ENCODE measurements at places on chromosomes 13 and 19.

- DNase-seq, result no peak
These were observed 23.5 kb downstream of the URI1 start for GRCh38 chr19:29965492-29965891.

DNA sequence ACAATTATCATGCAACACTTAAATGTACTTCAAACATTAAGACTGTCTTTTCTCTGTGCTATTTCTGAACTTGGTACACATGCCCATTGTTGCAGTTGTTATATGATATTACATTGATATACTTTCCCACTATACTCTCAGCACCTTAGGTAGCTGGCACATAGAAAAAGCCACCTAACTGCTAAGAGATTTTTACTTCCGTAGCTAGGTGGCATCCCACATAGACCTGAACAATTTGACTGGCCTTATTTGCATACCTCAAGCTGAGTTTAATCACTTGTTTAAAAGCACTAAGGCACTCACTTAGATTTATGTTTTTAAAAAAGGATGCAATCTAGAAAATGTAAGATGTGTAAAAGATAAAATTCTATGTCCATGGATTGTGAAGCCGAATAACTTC, 194.2 kb downstream of the POU4F1 start:
- no peak for DNase-seq

- DNase-seq, result no peak
These were observed 25.6 kb downstream of the UBXN6 start for GRCh38 chr19:4431808-4432674.

DNA sequence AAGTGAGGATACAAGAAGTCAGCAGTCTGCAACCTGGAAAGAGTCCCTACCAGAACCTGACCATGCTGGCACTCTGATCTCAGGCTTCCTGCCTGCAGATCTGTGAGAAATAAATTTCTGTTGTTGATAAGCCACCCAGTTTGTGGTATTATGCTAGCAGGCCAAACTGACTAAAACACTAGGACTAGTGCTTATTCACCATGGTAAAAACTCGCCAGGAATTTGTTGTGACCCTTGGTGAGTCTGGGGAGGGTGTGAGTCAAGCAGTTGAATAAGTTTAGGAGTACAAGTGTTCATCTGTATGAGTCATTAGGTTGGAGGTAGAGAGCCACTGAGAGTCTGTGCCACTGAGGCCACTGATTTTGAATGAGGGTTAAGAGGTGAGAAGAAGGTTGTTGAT, 3.6 kb downstream of the ZIK1 start:
- DNase-seq, result no peak

- DNase-seq, result no peak
These were observed 77.3 kb downstream of the DNAJC15 start for GRCh38 chr13:43100667-43101066.

- DNase-seq, result no peak
These were observed 657.8 kb downstream of the SLITRK6 start for GRCh38 chr13:85141401-85141800.

DNA sequence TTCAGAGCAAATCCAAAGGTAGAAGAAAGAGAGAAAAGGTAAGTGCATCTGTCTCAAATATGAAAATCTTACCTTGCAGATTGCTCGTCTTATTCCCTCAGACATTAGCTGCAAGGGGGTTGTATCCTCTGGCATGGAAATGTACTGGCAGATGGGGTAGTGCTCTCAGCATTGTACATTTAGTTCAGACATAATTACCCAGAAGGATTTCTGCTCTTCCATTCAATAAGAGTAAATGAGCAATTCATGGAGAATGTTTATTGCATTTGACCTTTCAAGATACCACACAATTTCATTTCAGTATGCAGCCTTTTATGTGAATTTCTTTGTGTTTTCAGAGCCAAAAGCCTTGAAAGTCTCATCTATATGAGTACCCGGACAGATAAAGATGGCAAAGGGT, 63.8 kb downstream of the SCEL start:
- DNase-seq, result no peak

GRCh38 chr19:29277102-29277501, 64.2 kb upstream of the UQCRFS1 start:
- peak; percentile 75 for DNase-seq

DNA sequence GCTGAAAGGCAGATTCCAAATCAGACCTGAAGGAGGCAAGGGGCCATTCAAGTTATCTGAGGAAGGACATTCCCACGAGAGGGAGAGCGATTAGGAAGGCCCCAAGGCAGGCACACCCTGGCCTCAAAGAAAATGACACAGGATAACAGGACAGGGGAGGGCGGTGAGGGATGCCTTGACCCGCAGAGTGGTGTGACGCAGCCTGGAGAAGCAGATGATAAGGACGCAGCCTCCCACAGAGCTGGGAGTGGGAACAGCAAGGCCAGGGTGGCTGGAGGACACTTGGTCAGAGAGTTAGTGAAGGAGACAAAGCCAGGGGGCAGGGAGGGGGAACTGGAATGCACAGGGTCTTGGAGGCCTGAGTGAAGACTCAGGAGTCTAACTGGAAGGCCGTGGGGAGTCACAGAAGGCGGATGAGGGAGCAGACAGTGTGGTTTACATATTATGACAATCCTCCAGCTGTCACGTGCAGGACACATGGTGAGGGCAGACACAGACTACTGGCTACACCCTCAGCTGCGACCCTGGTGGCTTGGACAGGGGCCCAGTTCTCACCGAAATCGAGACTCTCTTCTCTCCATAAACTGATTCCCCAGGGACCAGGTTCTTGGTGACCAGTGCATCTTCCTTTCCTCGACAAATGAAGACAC, 5.8 kb upstream of the DYRK1B start:
- no peak for DNase-seq

DNA sequence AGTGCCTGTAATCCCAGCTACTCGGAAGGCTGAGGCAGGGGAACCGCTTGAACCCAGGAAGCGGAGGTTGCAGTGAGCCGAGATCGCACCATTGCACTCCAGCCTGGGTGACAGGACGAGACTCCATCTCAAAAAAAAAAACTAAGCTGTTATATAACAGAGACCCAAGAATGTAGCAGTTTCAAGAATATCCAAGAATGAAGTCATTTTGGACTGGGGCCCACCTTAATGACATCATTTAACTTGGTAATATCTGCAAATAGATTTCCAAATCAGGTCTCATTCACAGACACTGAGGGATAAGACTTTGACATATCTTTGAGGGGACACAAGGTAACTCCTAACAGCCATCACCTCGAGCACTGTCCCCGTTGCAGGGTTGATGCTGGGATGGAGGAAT, 36.5 kb upstream of the MRI1 start:
- DNase-seq, result no peak

GRCh38 chr13:113670541-113670940, 3.5 kb downstream of the GRK1 start:
- DNase-seq, result no peak

- no peak for DNase-seq
These were observed 15.5 kb upstream of the MYH14 start for GRCh38 chr19:50187937-50188336.

- DNase-seq, result no peak
These were observed 62.7 kb downstream of the SIPA1L3 start for GRCh38 chr19:37969695-37970094.

- no peak for DNase-seq
These were observed 22.3 kb downstream of the OR10H3 start for GRCh38 chr19:15759962-15760565.

- DNase-seq, result no peak
These were observed 10.1 kb downstream of the SSC5D start for GRCh38 chr19:55498246-55498840.

- no peak for DNase-seq
These were observed 167.0 kb upstream of the IPO5 start for GRCh38 chr13:97786510-97786909.

DNA sequence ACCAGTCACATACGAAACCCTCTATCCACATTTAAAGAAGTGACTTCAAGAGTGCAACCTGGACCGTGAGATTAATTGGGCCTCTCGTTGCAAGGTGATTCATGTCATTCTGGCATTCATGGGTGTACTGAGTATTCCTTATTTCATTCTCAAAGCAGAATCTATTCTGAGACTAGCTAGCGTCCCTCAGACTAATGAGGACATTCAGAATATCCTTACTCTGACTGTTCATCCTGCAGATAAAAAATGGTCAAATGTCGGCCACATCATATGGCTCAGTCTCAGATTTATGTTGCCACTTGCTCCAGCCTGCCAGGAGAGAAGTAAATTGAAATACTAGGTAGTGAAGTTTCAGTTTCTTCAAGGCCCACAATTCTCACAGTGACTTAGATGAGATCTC, 7.3 kb downstream of the ACOD1 start:
- DNase-seq, result no peak

DNA sequence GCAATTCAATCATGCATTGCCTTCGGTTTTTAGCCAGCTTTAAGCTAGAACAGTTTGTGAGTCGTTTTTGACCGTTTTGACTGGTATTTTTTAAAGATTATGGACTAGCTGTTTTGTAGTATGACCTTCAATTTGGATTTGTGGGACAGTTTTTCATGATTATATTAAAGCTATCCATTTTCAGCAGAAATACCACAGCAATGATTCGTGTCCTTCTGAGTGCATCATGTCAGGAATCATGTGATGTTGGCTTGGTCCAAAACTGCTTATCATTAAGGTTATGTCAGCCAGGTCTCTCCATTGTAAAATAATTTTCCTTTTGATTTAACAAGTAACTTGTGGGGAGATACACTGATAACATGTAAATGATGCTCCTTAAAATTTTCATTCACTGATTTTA, 229.0 kb downstream of the POSTN start:
- DNase-seq, result no peak

DNA sequence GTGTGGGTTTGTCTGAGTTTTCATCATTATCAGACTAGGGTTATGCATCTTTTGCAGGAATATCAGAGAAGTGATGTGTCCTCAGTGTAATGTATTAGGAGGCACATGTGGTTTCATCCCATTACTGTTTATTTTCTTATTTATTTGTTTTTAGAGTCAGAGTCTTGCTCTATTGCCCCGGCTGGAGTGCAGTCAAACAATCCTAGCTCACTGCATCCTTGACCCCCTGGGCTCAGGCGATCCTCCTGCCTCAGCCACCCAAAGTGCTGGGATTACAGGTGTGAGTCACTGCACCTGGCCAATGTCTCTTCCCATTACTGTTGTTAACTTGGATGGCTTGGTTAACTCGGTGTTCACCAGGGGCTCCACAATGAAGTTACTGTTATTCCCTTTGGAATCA, 67.4 kb downstream of the MAP4K1 start:
- DNase-seq, result no peak

DNA sequence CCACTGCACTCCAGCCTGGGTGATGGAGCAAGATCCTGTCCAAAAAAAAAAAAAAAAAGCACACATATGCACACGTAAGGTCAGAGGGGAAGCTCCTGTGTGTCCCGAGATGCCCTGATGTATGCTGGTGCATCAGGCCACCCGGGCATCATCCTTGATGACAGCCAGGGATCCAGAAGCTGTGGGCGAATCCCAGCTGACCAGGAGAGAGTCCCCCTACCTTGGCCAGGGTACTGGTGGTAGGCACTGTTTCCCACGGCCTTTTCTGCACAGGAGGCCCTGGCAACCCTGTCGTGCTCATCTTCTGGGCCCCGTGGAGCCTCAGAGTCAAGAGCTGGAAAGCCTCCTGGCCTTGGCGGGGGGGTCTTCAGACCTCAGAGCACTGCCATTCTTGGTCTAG, 14.0 kb downstream of the MYDGF start:
- no peak for DNase-seq

- no peak for DNase-seq
These were observed 12.3 kb upstream of the ZNF556 start for GRCh38 chr19:2854849-2855248.

- no peak for DNase-seq
These were observed 158.5 kb downstream of the SLITRK6 start for GRCh38 chr13:85640727-85641126.
